NCI-H2171 (cell line): ENCODE measurements at places on chromosomes 6 and 20.

- DNase-seq, result no peak
These were observed 8.7 kb downstream of the APMAP start for GRCh38 chr20:24983896-24984295.

- DNase-seq, result no peak
These were observed 20.5 kb upstream of the PI3 start for GRCh38 chr20:45154183-45154582.

DNA sequence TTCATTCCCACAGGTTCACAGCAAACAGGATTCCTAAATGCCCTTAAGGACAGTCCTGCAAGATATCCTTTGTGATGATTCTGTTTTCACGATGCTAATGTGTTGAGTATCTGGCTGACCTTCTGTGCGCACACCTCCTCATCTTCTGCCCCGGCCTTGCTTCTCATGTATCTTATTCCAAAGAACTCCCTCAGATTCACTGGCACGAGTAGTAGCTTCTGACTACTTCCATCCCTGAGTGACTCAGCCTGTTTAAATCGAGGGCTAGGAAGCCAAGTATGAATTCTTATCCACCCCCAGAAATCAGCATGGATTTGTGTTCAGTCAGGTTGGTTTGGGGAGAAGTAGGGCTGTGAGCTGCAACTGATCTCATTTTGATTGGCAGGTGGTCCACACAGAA, 190.2 kb upstream of the SNX9 start:
- DNase-seq, result no peak

GRCh38 chr20:18857640-18858039, 44.1 kb downstream of the SCP2D1 start:
- no peak for DNase-seq

- DNase-seq, result no peak
These were observed 3.1 kb upstream of the EMILIN3 start for GRCh38 chr20:41369673-41370072.

GRCh38 chr6:19812512-19813119, 24.6 kb upstream of the ID4 start:
- no peak for DNase-seq

DNA sequence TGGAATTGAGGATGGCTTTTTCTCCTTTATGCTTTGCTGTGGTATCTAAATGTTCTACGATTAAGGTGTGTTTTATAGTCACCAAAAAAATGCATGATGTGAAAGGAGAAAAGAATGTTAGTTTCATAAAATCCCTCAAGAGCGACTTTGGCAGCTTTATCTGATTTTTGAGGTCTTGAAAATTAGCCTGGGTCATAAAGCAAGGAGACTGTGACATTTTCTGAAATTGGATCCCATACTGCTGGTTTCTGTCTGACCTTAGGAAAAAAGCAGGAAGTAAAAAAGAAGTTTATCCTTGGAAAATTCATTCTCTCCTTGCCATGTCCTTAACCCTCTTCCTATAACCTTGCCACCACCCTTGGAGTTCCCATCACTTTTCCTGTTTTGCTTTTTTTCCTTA, 525.3 kb downstream of the CD83 start:
- DNase-seq, result no peak

DNA sequence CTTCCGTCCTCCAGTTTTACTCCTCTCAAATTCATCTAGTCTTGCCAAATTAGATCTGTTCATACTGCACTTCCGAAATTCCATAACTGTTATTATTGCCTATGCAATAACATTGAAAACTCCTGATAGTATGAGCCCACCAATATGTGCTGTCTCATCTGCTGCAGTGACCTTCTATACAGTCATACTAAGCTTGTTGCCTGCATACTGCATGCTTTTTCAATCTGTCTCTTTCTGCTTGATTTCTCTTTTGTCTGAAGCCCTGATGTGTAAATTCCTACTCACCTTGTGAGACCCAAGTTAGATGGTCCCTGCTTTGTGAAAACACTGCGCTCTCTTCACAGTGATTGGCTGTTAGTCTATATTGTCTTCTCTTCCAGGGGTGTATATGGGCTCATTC, 1.1 kb downstream of the TBP start:
- no peak for DNase-seq

DNA sequence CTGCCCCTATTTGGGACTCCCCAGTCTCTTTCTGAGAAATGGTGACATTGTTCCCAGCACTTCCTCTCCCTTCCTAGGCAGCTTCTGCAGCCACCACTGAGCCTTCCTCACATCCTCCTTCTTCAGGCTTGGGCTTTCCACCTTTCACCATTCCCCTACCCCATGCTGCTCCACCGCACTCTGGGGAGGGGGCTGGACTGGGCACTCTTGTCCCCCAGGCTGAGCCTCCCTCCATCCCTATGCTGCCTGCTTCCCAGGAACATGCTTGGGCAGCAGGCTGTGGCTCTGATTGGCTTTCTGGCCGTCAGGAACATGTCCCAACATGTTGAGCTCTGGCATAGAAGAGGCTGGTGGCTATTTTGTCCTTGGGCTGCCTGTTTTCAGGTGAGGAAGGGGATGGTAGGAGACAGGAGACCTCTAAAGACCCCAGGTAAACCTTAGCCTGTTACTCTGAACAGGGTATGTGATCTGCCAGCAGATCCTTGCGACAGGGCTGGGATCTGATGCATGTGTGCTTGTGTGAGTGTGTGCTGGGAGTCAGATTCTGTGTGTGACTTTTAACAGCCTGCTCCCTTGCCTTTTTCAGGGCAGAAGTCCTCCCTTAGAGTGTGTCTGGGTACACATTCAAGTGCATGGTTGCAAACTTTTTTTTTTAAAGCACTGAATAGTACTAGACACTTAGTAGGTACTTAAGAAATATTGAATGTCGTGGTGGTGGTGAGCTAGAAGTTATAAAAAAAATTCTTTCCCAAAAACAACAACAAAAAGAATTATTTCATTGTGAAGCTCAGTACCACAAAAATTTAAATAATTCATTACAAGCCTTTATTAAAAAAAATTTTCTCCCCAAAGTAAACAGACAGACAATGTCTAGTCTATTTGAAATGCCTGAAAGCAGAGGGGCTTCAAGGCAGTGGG, 2.1 kb upstream of the CDKN1A start:
- no peak for DNase-seq
